CMK (cell line): ENCODE measurements at places on chromosomes 7 and 10.
A peak's percentile ranks its signal among the peaks of the same experiment; 100 is the strongest.

DNA sequence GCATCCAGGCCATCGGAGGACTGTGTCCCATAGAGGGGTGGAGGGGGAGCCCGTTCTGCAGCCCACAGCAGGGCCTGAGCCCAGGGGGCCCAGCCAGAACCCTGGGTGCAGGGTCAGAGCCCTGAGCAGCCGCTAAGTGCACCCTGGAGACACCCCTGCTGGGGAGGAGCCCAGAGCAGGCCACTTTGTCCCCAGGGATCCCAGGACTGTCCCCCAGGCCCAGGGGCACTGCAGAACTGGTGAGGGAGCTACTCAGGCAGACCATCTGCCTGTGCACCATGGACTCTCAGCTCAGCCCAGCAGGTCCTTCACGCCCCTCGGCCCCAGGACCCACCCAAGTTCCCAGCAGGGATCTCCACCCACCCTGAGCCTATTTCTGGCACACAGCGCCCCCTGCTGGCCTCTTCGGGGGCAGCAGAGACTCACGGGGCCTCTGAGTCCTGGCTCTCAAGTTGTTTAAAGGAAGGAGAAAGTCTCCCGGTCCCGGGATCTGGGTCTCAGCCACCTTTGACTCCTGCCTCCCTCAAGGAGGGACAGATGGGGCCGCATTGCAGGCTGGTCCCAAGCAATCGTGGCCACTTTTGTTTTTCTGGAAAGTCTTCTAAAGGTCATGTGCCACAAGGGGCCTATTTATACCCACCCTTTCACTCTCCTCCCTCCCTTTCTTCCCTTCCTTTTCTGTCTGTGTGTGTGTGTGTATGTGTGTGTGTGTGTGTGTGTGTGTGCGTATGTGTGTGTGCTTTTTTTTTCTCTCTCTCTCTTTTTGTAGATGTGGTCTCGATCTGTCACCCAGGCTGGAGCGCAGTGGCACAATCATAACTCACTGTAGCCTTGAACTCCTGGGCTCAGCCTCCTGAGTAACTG is 90.3 kb downstream of the MYL10 start:
- peak; percentile 49 for DNase-seq

GRCh38 chr10:27258838-27259812 is 18.5 kb upstream of the ACBD5 start:
- no peak for DNase-seq

GRCh38 chr7:128890306-128891109 is 20.0 kb downstream of the KCP start:
- DNase-seq, result no peak

- DNase-seq, result no peak
Measured at GRCh38 chr10:125152450-125153368, 7.7 kb downstream of the CTBP2 start.

- no peak for DNase-seq
Measured at GRCh38 chr7:130903358-130903974, 169.5 kb upstream of the KLF14 start.

DNA sequence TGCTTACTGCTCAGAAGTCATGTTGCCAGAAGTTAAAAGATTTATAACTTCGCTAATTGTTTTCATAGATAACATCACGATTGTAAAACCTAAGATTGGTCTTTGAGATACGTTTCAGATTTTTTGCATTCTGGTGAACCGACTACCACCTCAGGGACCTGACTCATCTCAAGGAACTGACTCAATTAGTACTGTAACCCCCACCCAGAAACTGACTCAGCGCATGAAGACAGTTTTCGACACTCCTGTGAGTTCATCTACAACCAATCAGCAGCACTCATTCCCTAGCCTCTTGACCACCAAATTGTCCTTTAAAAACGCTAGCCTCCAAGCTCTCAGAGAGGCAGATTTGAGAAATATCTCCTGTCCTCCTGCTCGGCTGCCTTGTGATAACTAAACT is 72.3 kb downstream of the ELMO1 start:
- no peak for DNase-seq

GRCh38 chr10:34537629-34538231 is 277.4 kb downstream of the PARD3 start:
- no peak for DNase-seq

- no peak for DNase-seq
Measured at GRCh38 chr10:114477285-114477684, 73.0 kb upstream of the AFAP1L2 start.

GRCh38 chr7:148633761-148634160 is 43.2 kb downstream of the C7orf33 start:
- no peak for DNase-seq

DNA sequence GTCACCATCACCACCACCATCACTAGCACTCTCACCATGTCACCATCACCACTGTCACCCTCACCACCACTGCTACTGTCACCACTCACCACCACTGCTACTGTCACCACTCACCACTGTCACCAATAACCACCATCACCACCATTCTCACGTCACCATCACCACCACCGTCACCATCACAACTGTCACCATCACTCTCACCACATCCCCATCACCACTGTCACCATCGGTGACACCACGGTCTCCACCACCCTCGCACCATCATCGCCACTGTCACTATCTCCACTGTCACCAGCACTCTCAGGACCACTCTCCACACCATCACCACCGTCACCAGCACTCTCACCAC is 130.4 kb downstream of the MAD1L1 start:
- DNase-seq, result no peak

GRCh38 chr7:131355917-131356777 is 28.5 kb downstream of the MKLN1 start:
- DNase-seq, result no peak

- DNase-seq, result no peak
Measured at GRCh38 chr7:12583176-12583575, 12.7 kb downstream of the SCIN start.

DNA sequence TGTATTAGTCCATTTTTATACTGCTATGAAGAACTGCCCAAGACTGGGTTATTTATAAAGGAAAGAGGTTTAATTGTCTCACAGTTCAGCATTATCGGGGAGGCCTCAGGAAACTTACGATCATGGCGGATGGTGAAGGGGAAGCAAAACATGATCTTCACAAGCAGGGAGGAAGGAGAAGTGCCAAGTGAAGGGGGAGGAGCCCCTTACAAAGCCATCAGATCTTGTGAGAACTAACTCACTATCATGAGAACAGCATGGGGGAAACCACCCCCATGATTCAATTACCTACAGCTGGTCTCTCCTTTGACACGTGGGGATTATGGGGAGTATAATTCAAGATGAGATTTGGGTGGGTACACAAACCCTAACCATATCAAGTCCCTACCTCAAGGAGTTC is 85.4 kb downstream of the JAZF1 start:
- DNase-seq, result no peak

DNA sequence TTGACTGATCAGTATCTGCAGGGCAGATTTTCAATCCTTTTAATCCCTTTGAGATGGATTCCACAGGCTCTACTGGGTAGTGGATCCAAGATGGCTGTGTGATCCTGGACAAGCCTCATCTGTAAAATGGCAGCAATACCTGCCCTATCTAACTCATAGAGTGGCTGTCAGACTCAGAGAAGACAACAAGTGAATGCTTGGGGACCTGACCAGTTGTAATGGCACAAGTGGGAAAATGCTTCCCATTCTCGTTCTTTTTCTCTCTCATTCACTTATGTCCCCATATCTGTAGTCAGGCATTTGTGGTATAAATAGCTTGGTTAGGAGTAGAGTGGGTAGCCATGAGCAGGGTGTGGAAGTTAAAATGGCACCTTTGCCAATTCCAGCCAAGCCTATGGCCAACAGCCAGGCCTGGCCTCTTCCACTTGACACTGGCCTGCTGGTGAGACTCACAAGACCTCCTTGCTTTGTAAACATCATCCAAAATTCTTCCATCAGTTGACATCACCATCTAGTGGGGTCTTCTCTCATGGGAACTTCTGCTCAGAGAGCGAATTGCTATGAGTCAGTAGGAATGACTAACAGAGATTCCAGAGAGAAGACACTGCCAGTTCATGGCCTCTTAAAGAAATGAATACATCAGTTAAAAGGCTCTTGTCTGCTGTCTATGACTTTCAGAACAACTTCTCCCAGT is 150.1 kb downstream of the PLPP4 start:
- no peak for DNase-seq

DNA sequence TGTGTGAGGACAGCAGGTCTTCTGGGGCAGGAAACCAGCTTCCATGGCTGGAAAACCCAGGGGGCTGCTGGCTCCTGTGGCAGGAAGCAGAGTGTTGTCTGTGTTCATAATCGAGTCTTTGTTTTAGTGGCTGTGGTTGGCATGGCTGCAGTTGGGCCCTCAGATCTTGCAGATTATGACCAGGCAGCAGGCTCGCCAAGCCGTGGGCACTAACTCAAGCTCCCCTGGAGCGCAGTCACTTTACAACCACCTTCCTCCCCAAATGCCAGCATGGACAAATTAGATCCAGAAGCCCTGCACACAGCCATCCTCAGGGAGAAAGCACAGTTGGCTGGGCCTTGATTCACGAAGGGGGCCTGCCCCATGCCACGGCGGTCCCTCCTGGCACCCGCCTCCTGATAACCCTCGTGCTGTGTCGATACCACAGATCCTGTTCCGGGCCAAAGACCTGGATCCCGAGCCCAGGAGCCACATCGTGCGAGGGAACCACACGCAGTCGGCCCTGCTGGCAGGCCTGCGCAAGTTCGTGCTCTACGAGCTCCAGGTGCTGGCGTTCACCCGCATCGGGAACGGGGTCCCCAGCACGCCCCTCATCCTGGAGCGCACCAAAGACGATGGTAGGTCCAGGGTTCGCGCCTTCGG is 552.5 kb upstream of the FOXK1 start:
- no peak for DNase-seq

- DNase-seq, result no peak
Measured at GRCh38 chr10:60008816-60009215, 102.5 kb upstream of the CCDC6 start.

DNA sequence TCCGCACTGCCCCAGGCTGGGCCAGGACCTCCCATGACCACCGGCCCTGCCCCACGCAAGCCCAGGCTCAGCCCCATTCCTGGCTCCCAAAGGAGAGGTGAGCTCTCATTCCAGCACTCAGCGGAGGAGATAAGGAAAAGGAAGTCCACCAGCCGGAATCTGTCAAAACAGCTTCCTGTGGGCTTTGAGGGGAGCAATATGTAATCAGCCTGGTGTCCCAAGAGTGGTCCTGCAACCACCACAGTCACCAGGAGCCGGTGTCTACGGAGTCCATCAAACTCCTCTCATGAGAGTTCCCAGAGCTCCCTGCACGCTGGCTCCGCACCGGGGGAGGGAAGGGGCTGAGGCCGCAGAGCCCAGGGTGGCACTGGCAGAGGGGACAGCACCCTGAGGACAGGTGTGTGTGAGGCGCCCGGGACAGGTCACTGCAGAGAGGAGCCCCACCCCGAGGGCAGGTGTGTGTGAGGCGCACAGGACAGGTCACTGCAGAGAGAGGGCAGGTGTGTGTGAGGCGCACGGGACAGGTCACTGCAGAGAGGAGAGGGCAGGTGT is 57.9 kb downstream of the STK32C start:
- DNase-seq, result peak; percentile 62
